ENCODE measurements at places on chromosomes 7 and 10.

GRCh38 chr10:130924138-130924819, 387.2 kb downstream of the TCERG1L start:
- DNase-seq, result no peak

- no peak for DNase-seq
These were observed 5.3 kb downstream of the PITX3 start for GRCh38 chr10:102236006-102236405.

DNA sequence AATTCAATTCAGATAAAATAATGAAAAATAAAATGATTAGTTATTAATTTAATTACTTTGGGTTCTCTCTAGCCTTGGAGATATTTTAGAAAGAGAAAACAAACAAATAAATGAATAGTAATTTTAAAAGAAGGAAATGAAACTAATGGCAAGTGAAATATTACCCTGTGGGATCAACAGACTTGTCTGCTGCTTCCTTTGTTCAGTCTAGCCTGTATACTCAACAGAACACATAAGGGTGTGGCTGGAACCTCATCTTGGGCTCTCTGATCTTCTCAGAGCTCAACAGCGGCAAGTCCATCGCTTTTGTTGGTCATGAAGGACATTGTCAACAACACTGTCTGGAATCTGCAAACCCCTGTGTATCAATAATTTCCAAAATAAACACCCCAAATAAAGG, 904.9 kb downstream of the IPMK start:
- DNase-seq, result no peak

- peak; percentile 69 for DNase-seq
These were observed 90.4 kb downstream of the KIAA1549 start for GRCh38 chr7:138890499-138891445.

DNA sequence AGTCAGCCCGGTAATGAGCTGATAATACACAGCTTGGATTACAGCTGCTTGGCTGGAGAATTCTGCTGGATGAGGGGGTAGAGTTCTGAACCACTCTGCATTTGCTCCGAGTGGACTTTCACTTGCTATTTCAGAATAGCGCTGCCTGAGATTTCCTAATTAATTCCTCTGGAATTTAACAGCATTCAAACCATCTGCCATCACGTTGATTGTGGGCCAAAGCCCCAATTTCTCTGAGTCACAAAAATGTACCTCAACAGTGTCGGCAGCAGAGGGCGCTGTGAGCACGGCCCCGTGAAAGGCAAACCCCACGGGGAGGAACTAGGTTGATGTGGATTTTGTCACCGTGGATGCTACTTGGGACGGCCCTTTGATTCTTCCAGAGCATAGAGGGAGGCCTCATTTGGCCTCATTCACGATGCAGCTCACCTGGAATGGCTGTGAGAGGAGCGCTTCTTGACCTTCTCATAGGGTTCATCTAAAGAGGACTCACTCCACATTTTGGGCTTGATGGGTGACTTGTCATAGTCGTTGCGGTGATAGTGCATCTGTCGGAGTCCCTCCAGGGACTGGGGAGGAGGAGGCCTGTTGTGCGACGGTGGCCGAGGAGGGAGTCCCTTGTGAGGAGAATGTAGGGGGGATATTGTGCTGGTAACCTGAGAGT, 73.3 kb downstream of the PRPF18 start:
- DNase-seq, result peak; percentile 78

DNA sequence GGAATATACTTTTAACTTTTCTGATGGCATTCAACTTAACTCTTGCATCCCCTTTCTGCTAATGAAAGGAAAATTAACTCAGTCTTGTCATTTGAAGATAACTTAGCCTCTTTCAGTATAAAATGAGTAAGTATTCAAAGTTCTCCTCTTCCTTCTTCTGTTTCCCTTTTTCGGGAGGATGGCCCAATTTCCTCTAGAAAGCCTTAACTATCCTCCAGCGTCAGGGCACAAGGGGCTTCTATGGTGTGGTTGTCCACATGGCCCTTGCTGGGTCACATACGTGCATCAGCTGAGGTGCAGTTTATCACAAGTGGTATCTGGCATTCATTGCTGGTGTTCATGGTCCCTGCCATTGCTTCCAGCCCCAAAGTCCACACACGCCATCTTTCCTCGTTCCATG, 17.8 kb upstream of the GSAP start:
- no peak for DNase-seq

- DNase-seq, result peak; percentile 4
These were observed 761.5 kb upstream of the POM121L12 start for GRCh38 chr7:52273685-52274610.

DNA sequence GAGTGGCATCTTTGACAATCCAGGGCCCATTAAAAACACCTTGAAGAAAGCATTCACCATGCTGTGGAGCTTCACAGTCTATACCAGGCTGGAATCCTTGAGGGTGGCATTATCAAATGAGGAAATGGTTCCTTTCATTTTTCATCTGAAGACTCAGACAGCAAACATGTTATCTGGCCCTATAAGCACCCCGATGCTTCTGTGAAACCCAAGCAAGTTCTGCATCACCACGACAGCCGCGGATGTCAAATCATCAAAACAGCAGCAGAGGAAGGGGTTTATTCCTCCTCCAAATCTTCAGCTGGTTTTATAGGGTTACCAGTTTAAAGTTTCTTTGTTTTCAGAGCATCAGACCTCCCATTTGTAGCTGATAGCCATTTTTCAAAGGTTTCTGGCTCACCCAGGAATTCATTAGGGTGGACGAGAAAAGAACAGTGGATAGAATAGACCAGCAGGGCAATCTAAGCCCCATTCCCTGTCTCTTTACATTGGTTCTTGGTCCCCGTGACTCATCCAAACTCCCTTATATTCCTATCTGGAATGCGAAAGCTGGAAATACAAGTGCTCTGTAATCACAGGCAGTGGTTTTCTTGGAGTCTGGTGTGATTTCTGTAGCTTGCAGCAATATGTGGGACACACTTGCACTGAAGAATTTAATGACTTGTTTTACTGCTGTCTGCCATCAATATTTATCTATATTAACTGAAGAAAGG, 217.9 kb downstream of the SKAP2 start:
- DNase-seq, result peak; percentile 1

DNA sequence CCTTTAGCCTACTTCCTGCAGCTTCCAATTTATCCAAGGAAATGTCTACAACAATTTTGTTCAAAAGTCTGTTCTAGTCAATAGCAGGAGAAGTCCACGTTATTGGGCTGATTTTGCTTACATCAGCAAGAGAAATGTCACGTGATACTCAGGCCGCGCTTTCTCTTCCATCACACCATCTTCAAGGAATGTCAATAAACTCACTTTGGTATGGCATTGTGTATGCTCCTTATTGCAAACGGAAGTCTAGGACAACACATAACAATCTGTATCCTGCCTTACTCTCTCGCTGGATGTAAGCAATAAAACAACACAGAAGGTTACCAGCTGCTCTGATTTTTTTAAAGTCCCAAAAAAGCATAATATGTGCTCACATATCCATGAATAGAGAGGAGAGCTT, 17.1 kb upstream of the STK17A start:
- peak; percentile 68 for DNase-seq

DNA sequence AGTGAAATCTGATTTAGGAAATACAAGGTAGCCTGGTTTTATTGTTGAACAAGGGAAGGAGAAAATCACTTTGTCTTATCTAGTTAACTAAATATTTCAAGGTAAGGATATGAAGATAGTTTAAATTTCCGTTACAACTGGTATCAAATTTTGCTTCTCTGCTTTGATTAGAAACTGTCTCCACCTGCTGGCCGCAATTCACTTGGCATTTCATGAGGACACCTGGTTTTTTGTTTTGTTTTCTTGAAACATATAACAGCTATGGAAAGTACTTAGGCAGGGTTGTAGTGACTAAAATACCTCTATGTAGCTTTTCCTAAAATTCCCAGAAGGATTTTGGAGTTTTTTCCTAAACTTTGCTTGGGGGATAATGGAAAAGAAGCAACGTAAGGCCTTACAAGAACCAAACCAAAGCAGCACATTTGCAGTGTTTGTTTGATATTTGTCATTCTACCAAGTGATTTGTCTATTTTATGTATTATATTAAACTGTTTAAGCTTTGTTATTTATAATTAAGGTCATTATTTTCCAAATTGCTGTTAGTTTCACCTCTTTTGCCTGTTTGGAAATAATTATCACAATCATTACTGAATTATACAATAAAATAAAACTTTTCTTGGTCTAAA, 73.6 kb downstream of the AHCYL2 start:
- DNase-seq, result peak; percentile 28

- DNase-seq, result no peak
These were observed 18.7 kb downstream of the FRMD4A start for GRCh38 chr10:14312014-14312413.

DNA sequence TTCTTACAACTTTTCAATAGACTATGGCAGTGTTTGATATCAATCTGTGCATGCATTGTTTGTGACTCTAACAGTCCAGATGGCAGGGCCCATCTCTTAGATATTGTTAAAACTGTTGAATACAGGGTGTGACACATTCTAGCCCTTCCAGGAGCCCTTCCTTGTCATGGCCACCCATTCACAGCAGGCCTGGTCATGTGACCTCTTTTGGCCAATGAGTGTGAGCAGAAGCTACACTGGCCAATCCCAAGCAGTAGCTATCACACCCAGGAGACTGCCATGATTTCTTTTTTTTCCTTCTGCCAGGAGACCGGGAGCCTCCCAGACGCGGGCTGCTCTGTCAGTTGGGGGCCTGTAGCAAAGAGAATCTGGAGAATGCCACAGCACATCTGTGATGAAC, 655.4 kb upstream of the MKI67 start:
- no peak for DNase-seq

- no peak for DNase-seq
These were observed 8.9 kb downstream of the COX19 start for GRCh38 chr7:966291-967069.

DNA sequence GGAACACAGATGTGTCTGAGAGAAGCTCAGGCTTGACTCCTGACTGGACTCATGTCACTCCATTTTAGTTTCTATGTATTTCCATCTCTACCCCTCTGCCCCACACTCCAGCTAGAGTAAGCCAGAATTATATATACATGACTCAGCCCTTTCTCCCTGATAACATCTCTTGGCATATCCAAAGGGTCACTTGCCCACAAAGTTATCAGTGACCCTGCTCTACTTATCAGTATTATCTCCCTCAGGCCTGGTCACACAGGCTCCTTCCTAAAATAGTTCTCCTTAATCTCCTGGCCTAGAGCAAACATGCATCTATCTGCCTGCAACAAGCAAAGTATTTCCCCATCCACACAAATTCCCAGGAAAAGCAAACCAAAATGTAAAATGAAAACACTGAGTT, 598.3 kb downstream of the SUGCT start:
- DNase-seq, result no peak

GRCh38 chr10:62327885-62328284, 46.3 kb upstream of the ZNF365 start:
- peak; percentile 57 for DNase-seq

DNA sequence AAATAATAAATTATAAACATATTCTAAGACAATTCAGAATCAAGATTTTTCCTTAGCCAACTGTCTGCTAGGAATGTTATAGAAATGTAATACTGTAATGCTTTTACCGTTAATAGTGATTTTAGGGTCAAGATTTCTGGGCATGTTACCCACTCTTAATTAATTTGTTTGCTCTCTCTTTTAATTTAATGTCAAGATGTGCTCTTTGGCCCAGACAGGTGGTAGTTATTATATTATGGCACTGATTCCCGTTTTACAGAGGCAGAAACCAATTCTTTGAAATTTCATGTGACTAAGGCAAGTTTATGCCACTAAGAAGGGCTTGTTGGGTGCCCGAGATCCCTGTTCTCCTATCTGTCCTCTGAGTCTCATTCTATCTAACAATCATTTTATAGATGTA, 959 bp upstream of the FAM107B start:
- DNase-seq, result no peak

DNA sequence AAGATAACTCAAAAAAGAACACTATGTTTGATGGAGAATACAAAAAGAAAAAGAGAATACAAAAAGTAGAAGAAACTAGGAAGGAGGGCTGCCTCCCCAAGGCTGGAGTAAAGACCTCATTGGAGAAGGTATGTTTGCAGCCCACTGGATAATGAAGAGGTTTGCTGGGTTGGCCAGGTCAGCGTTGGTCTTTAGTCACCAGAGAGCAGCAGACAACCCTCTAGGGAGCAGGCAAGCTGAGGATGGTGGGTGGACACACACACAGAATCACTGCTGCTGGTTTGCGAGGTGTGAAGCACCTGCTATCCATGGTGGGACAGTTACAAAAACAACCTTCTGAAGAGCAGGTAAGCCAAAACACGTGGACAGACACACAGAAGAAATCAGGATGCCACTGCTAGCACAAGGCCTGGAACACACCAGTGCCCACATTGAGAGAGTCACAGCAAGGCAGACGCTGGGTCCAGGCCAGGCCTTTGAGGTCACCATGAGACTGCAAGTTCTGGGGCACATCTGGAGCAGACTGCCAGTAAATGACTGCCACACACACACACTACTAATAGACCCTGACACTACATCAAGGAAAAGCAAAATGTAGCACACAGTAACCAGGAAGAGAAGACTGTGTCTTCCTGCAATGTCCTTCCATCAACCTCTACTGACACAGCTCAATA, 43.0 kb downstream of the MTERF1 start:
- DNase-seq, result no peak

GRCh38 chr10:125085258-125086054, 74.9 kb downstream of the CTBP2 start:
- peak; percentile 42 for DNase-seq

GRCh38 chr10:111475720-111476119, 398.9 kb downstream of the ADRA2A start:
- peak; percentile 27 for DNase-seq

GRCh38 chr10:122487174-122487765, 25.9 kb downstream of the HTRA1 start:
- no peak for DNase-seq

GRCh38 chr7:4833691-4834600, 27.9 kb downstream of the PAPOLB start:
- DNase-seq, result no peak

- peak; percentile 79 for DNase-seq
These were observed 9.2 kb downstream of the ITPRIP start for GRCh38 chr10:104328896-104329710.

DNA sequence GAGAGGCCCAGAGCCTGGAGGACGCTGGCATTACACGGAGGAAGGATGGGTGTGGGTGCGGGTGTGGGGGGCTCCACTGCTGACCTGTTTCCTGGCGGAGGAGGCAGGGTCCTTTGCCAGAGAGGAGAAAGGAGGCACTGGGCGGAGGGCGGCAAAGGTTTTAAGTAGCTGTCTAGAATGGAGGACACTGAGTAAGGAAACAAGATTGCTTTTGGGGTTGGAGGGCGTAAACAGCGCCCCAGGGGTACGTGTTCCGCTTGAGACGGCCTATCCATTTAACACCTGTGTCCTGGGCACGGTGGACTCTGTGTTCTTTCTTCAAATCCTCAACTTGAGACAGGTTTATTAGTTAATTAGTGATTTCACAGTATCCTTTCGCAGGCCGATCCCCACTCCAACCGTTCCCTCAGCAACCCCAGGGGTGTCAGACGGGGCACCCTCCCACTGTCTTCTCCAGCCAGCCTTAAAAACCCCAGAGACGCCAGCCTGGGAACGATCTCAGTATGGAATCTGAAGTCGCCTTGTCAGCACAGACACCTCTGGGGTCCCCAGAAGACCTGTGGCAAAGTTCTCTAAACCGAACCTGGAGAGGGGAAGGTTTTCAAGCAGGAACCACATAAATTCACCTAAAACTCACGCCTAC, 24.8 kb downstream of the SFXN4 start:
- no peak for DNase-seq

All from fibroblast of skin of scalp (primary cell).